Stimulated activated CD4-positive, alpha-beta T cell treated with anti-CD3 and anti-CD28 coated beads, Interleukin-15, amount 100 ng/mL, for 1 hour (primary cell): ENCODE measurements at places on chromosomes 4 and X.

- DNase-seq: no peak
Observed at GRCh38 chrX:88604433-88605221, 142.4 kb upstream of the CPXCR1 start.

- DNase-seq: peak; percentile 26
Observed at GRCh38 chr4:8171984-8172924, 13.6 kb upstream of the ABLIM2 start.

DNA sequence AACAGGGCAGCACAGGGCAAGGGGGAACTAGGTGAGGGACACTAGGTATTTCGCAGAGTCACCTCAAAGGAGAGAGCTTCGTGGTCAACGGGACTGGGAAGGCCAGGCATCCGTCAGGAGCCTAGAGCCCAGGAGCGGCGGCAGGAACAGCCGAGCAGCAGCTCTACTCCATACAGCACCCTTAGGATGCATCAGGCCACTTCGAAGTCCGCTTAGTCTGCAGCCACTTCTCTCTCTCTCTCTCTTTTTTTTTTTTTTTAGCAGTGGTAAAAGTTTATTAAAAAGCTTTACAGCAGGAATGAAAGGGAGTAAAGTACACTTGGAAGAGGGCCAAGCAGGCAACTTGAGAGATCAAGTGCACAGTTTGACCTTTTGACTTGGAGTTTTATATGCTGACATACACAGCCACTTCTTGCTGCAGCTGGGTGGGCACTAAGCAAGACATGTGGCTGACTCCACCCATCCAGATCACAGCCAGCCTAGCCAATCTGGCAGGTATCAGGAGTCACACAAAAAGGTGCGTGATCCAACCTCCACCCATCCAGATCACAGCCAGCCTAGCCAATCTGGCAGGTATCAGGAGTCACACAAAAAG lies 209.7 kb upstream of the RADX start:
- no peak for DNase-seq

DNA sequence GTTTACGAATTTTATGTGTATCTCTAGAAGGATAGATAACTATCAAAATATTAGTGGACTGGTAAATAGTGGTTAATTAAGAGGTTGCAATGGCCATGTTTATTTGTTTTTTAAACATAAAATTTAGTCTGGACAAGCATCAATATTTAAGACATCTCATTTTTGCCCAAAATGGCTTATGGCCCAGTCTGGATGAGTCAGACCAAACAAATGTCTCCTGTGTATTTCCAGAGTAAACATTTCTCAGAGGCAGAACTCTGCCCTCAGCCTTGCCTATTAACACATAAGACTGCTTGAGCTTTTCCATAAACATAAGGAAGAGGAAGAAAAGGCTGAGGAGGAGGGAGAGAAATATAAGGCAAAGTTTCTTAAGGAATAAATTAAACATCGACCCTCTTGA lies 277.1 kb upstream of the DIAPH2 start:
- no peak for DNase-seq

GRCh38 chr4:111664308-111664945 lies 480.8 kb upstream of the FAM241A start:
- DNase-seq: no peak

- DNase-seq: no peak
Observed at GRCh38 chr4:41590591-41590990, 52.6 kb downstream of the LIMCH1 start.

GRCh38 chr4:7676398-7676922 lies 241.7 kb upstream of the PSAPL1 start:
- DNase-seq: no peak

- no peak for DNase-seq
Observed at GRCh38 chr4:64095398-64095797, 313.9 kb downstream of the TECRL start.
